Stimulated activated CD8-positive, alpha-beta memory T cell treated with anti-CD3 and anti-CD28 coated beads, Interleukin-15, amount 100 ng/mL, for 4 hours (primary cell): ENCODE measurements at places on chromosomes 2 and 18.

DNA sequence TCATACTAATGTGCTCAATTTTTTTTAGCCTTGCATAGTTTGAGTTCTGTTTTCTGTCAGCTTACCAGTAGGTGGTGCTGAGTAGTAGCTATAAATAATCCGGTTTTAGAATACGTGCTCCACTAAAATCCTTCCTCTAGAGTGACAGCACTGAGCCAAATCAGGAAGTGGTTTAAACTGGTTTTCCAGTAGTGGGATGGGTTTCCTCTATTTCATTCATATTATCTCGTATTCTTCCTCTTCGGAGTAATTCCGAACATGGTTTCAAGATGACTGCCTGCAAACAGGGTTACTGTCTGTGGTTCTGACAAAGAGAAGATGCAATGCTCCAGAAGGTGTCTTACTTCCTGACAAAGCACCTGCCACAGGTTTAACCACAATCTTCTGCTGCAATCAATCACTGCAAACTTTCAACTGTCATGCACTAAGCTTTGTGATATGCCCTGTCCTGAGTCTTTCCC, 496.9 kb upstream of the VRK2 start:
- no peak for DNase-seq

GRCh38 chr2:217494557-217494956, 508.2 kb downstream of the TNS1 start:
- no peak for DNase-seq

- DNase-seq = no peak
These were observed 682.6 kb upstream of the GCFC2 start for GRCh38 chr2:76393356-76393755.

GRCh38 chr2:109297566-109298490, 168.8 kb downstream of the SH3RF3 start:
- no peak for DNase-seq

- no peak for DNase-seq
These were observed 773 bp downstream of the CMPK2 start for GRCh38 chr2:6864923-6865345.
